ENCODE measurements at places on chromosomes 5 and 9.
A peak's percentile ranks its signal among the peaks of the same experiment; 100 is the strongest.

- peak; percentile 67 for DNase-seq
Measured at GRCh38 chr5:160054831-160055230, 45.9 kb downstream of the TTC1 start.

DNA sequence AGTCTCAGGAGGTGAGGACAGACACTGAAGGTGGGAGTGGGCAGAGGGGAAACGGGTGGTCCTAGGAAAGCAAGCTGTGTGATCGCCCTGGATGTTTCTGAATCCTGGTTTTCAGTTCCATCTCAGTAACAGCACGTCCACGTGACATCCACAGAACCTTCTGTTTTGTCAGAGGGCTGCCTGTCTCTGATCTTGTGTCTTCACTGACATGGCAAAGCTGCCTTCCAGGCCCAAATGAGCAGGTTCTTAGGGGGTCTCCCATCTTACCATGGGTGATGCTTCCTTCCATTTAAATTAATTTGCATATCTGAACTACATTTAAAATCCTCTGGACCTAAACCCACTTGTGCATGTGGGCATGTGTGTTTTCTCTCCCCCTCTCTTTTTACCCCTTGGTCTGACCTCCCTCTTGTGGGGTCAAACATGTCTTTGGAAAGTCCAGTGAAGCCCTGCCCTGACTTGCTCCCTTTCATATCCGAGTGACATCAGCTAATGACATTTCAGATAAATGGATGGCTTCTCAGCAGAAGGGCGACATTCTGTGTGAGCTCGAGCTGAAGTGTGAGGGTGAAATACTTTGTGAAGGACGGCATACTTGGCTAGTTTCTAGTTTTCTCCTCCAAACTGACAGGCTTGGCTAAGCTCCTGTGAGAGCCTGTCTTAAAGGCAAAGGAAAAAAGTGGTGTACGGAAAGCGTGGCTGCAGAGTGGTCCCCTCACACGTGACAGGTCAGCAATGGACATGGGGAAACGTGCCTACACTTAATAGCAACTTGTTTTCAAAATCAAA, 204.8 kb upstream of the S1PR3 start:
- DNase-seq = no peak

GRCh38 chr5:176787676-176788075, 22.7 kb upstream of the UNC5A start:
- no peak for DNase-seq

GRCh38 chr9:114224247-114224610, 68.9 kb downstream of the COL27A1 start:
- peak; percentile 61 for DNase-seq

DNA sequence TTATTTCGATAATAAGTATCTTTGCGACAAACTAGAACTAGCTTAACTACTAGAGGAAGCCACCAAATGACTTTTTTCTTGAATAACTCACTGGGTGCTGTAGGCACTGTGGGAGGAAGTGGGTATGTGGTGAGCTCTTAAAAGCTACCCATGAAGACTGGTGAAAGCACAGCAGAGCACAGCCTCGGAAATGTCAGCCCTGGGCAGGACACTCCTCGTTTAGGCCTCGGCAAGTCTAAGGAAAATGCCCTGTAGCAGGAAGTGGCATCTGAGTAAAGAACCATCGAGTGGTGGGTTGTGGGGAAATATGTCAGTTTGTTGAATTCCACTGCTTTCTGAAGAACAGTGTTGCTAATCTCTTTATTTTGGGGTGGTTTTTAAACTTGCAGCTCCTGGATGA, 44.0 kb upstream of the NCS1 start:
- DNase-seq = no peak

All from AG08396 (cell line).